ENCODE measurements at places on chromosomes 5 and 9.
A peak's percentile ranks its signal among the peaks of the same experiment; 100 is the strongest.

GRCh38 chr9:136182850-136183422, 22.0 kb downstream of the LHX3 start:
- DNase-seq = no peak

DNA sequence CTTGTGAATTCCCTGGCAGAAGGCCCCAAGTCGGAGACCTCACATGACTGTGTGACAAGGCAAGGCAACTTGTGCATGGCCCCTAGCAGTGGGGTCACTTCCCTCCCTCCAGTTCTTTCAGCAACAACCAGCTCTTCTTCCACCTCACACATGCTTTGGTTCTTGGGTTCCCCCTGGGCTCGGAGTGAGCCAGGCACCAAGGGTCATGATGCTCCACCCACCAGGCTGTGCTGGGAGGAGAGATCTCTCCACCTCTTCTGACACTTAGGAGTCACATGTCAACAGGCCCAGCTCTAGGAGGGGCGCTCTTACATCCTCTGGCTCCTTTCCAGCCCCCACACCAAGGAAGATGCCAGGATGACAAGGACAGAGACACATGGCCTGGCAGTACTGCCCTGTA, 56.7 kb downstream of the CDH6 start:
- DNase-seq = no peak

DNA sequence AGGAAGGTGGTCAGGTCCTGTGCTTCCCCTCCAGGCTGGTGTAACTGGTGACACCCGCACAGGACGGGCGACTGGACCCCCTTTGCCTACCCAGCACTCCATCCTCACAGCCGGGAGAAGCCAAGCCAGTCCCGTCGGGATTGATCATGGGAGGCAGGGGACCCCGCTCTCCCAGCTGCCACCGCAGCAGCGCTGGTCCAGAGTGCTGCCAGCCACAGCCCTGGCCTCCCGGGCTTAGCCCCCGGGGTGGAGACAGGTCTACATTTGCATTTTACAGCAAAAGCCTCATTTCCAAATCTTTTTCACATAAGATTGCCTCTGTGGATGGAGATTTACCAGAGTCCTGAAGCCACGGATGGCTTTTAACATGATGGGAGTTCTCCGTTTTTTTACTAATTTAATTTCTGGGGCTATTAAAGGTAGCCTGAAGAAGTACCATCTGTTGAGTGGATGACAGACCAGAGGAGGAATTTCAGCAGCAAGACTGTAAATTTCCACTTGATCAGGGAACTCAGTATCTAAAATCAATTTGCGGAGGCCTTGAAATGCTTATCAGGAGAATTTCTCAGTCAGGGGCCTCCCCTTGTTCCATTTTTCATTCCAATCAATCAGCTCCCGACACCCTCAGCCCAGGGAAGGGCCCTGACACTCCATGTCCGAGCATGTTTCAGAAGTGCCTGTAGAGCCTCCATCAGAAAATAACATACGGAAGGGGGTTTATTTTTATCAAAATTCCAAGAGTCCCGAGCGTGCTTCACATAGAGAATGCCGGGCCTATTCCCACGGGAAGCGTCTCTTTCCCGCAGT, 80.6 kb downstream of the OLFM1 start:
- DNase-seq = no peak

- no peak for DNase-seq
Observed at GRCh38 chr5:38728029-38728428, 117.8 kb upstream of the OSMR start.

- no peak for DNase-seq
Observed at GRCh38 chr5:172830876-172831662, 3.0 kb upstream of the ERGIC1 start.

- DNase-seq = no peak
Observed at GRCh38 chr9:18675332-18675731, 201.4 kb downstream of the ADAMTSL1 start.

DNA sequence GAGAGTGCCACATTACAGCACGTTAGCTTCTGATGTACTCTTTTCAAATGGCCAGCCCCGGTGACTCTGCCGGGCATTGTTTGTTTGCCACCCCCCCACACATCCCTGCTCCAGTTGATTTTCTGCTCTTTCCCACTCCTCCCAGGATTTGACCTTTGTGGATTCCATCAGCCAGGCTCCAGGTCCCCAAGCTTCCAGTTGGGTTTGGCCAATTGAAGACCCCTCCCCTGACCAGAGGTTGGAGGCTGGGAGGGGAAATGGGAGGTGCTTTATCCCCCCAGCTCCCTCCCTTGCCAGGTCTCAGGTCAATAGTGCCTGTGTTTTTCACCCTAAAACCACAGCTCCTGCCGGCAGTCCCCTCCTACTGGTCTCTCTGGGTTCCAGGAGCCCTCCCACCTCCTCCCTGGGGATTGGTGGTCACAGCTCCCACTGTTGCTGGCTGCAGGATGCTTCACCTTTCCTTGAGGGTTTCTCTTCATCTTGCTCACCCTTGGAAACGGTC, 34.9 kb downstream of the IRF1 start:
- DNase-seq = no peak

GRCh38 chr5:52767217-52767743, 20.4 kb upstream of the ITGA1 start:
- DNase-seq = no peak

- DNase-seq = no peak
Observed at GRCh38 chr5:113205807-113206206, 229.0 kb downstream of the TSSK1B start.

- DNase-seq = no peak
Observed at GRCh38 chr9:12502520-12502919, 190.7 kb upstream of the TYRP1 start.

- DNase-seq = no peak
Observed at GRCh38 chr5:158569534-158569933, 530.2 kb downstream of the EBF1 start.

DNA sequence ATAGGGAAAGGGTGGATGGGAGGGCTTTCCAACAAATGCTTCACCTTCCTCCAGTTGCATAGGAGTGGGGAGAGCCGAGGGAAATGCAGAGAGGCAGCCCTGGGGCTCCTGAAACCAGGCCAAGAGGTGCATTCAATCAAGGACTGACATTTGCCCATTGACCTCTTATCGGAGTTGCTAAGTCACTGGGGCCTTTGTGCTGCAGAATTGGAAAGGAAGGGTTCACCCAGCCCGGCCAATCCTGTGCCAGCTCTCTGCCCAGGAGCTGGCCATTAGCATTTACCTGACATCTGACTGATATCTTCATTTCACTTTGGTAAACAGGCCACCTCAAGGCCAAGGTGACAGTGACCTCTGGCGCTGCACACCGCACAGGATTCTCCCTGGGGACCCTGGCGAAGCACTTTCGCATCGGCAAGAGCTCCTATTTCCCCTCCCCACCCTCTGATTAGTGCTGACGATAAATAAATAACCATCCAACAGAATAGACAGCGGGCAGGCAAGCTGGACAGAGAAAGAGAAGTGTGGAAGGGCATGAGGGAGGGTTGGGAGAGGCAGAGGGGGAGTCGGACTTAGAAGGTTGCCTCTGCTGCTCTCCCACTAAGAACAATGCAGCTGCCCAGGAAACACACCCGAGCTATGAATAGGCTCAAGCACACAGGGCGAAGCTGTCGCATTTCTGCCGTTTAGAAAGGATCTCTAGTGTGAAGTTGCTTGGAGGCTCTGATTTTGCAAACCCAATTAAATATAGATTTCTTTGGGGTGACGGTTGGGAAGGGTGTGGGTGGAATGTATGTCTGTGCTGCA, 57.0 kb upstream of the BOD1 start:
- DNase-seq = no peak

DNA sequence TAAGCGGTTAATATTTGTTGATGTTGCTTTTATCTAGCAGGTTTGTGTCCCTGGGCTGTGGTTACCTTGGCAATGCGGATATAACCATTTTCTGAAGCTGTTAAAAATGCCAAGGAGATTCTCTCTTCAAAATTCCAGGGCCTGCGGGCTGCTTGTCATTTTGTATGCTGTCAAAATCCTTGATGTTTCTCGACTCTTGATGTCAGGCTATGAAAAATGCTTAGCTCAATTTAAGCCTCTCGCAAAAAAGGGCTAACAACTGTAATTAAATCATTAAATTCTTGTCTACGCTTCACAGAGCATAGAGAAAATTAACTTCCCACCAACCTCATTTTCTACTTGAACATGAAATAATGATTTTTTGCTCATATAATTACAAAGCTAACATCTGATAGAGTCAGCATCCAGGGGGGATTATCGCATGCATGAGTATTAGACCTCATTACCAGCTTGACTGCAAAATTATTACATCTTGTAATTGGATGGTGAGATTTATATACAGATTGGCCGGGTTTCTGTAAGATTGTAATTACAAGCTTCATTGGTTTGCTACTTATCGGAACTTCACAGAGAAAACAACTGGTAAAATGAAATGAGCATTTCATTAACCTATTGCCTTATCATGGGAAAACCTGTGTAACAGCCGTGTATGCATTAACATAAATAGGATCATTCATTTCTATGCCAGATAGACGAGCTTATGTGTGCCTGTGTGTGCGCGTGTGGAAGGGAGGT, 83.1 kb upstream of the IRX1 start:
- no peak for DNase-seq

GRCh38 chr9:89868100-89868499, 263.3 kb downstream of the GADD45G start:
- no peak for DNase-seq

DNA sequence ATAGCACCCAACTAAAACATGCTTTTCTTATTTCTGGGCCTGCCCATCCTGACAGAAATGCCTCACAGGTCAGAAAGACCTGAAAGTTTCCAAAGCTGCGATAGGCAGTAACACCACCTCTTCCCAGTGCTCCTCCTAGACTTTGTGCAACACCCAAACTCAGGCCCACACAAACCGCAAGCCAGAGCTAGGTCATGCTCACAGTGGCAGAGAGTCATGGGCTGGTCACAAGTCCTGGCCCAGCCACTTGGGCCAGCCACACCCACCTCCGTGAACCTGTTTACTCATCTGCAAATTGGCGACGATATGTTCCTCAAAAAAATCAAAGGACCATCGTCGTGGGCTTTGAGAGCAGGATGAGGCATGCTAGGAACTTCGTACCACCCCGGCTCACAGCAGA, 44.0 kb upstream of the SLC25A51 start:
- DNase-seq = no peak

DNA sequence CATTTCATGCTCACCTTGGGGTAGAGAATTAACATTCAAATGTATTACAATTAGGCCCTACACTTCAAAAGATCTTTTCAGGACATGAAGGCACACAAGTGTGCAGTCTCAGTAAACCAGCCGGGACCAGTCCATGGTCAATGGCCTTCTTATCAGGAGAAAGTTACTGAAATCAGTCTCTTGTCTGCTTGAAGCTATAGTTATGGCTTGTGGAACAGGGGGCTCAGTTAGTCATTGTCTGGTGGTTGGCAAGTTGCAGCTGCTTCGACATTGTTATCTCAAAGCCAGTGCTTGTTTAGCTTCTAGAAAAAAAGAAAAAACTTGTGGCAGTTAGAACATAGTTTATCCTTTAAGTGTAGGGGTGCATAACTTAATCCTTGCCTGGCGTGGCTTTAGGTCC, 213.1 kb upstream of the ACO1 start:
- no peak for DNase-seq

DNA sequence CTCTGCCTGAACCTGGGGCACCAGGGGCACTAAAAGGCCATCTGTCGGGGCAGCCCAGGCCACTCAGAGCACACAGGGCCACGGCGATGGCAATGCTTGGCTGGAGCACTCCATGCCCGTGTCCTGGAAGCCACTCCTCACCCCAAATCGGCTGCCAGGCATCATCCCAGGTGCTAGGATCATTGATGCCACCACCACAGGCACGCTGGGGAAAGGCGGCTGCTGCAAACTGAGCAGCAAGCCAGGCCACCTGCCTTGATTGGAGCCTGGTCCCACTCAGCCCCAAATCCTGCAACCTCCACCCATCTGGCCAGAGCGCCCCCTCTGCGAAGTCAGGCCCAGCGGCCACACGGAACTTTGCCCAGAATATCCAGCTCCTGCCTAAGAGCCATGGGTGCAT, 67.8 kb downstream of the DEPDC1B start:
- DNase-seq = no peak

DNA sequence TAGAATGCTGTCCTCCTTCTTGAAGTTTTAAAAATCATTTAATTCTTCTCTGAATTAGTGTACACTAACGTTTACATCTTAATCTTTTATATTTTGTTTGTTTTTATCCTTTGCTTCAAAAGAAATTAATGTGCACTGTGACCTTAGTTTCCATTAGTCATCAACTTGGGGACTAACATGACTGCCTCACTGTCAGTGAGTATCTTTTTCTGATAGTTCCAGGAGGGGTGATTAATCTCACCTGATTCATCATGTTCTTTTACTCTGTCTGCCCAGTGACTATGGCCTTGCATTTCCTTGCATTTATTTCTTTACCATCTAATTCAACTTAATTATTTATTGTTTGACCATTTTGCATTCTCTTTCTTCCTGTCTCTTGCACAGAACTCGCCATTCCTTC, 33.4 kb upstream of the NR3C1 start:
- no peak for DNase-seq

- DNase-seq = no peak
Observed at GRCh38 chr5:139668924-139669661, 20.9 kb downstream of the CXXC5 start.

- no peak for DNase-seq
Observed at GRCh38 chr9:128275198-128276007, at the start of gene GOLGA2. Gene GOLGA2 (minus strand): TSS chr9:128276007. CDS start chr9:128275976, 31 bp downstream.

DNA sequence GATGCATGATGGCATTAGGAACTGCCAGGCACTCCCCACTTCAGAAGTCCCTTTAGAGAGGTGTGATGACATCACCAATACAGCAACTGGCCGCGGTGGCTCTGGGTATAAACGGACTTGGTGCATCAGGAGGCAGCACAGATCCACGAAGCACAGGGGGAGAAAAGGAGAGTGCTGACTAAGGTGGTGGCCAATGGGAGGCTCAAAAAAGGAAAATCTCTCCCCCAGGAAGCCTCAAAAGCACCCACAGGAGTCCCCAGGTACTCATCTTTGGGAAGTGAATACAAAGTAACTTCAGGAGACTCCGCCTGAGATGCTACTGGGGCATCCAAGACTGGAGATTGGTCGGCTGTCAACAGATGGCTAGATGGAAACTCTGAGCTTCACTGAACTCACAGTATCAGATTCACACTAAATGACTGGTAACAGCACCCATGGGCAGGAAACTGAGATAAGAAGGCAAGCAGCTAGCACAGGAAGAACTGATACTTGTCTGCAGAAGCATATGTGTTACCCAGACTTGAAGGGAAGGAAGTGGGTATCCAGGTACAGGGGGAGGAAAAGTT, 7.6 kb downstream of the TTC39B start:
- DNase-seq = peak; percentile 31

All from activated T-cell treated with anti-CD3 and anti-CD28 coated beads for 4 hours (primary cell).